ENCODE measurements at places on chromosomes 16 and 17.

DNA sequence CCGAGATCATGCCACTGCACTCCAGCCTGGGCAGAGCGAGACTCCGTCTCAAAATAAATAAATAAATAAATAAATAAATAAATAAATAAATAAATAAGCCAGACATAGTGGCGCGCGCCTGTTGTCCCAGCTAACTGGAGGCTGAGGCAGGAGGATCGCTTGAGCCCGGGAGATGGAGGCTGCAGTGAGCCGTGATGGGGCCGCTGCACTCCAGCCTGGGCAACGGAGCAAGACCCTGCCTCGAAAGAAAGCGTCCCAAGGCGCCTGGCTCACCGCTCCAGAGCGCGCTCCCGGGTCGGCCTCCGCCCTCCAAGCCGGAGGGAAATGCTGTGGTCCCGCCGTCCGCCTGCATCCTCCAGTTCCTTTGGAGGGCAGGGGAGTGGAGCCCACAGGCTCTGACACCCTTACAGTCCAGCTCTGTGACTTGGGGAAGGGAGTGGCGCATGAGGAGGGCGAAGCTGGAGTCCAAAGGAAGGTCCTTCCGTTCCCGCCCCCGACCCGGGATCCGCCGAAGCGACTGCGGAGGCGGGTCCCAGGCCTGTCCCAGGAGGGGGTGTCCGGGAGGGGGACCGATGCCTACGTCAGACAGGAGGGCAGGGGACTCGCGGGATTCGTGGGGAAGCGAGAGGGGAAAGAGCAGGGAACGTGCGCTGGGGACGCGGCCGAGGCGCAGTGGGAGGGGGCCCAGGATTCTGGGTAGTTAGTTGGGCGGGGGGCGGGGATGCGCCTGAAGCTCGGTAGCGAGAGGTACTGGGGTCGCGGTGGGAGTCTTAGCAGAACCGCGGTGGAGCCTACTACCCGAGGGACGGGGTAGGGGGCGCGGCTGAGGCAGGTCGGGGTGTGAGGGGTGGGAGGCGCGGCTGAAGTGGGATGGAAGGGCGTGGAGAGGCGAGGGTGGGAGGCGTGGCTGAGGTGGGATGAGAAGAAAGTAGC, 8.4 kb upstream of the TRPV2 start:
- DNase-seq, result peak; percentile 73

- peak; percentile 47 for DNase-seq
Measured at GRCh38 chr16:50067290-50067853, 1.6 kb downstream of the HEATR3 start.

DNA sequence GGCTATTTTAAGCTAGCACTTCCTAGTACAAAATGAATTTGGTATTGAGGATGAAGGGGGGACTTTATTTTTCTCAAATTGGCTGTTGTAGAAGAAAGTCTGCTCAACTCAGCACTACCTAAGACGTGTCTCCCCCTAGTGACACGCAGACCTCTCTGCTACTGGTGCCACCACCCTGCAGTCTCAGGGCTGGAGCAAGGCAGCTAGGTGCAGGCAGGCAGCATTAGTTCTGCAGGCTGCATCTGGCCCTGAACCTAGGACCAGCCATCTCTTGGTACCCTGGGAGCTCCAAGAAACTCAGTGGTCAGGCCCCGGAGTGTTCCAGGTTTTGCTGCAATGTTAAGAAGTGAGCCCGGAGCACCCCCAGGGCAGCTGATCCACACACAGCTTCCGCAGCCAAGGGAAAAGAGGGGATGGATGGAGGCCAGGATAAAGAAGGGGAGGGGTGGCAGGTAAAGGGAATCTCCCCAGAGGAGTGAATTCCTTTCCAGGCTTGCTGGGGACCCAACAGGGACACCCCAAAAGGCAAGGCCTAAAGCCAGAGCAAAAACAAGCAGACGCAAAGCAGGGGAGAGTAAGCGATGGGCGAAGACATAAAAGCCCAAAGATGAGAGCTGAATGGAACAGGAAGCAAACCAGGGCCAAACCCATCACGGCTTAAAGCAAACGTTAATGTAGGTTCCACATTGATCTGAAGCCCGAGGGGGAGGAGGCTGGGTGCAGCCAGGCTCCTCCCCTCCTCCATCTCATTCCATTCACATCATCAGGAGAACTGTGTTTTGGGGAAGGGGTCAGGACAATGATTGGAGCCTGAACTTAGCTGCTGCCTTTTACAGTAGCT, 200.5 kb downstream of the ZFHX3 start:
- DNase-seq, result peak; percentile 44

GRCh38 chr16:30926937-30927788, 3.8 kb downstream of the FBXL19 start:
- DNase-seq, result no peak

DNA sequence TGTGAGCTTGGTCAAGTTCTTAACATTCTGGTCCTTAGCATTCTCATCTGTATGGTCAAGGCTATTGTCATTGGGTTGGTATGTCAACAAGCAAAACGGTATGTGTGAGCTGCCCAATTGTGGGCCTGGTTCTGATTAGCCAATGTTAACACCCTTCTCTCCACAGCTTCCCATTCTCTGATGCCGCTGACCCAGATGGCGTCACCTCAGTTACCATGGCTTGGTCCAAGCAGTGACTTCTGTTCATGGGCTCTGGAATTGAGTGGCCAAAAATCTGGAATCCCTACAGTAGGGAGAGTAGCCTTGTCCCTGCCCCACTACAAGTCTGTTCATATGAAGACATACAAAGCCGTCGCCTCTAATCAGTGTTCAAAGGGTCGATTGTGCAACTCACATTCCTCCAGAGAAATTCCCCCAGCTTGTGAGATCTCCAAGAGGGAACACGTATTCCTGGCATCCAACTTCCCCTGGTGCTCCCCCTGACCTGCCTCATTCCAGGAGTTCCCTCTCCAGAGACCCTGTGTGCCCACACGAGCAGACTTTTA, 15.8 kb downstream of the TMEM98 start:
- DNase-seq, result no peak

- DNase-seq, result no peak
Measured at GRCh38 chr16:83854420-83854819, 44.5 kb upstream of the MLYCD start.

GRCh38 chr17:39235555-39236449, 10.1 kb upstream of the STAC2 start:
- no peak for DNase-seq

GRCh38 chr16:27828671-27829070, 234.8 kb downstream of the GSG1L start:
- no peak for DNase-seq

DNA sequence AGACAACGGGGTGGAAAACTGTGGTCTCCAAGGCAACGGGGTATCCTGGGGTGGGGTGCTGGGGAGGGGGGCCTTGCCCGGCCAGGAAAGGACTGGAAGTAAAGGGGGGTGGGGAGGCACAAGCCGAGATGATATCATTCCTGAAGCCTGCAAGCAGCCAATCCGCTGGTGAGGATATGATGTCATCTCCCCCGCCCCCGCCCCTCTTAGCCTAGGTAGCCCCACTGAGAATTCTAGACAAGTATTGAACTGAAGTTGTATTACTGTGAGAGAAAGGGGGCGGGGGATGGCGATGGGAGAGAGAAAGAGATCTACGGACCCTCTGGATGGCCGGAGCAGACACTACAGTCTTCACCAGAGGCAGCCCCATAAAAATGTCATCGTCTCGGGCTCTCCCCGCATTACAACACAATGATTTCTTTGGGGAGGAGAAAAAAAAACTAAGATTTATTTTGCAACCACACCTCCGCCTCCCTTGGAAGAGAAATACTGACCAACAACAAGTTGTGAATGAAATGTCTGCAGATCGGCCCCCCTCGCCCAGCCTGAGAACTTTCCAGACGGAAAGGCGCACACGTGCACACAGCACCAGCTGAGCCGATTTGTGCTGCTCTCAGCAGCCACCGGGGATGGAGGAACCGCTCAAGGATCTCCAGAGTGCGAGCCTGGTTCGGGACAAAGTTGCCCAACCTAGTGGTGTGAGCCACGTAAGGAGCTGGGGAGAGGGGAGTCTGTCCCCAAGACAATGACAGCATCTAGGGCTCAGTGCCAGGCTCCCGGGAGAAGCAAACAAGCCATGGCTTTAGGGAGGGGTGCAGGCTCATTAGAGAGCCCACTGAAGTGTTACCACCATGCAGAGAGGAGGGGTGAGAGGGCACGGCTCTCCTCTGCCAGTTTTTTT, 222.1 kb downstream of the SOX9 start:
- no peak for DNase-seq

DNA sequence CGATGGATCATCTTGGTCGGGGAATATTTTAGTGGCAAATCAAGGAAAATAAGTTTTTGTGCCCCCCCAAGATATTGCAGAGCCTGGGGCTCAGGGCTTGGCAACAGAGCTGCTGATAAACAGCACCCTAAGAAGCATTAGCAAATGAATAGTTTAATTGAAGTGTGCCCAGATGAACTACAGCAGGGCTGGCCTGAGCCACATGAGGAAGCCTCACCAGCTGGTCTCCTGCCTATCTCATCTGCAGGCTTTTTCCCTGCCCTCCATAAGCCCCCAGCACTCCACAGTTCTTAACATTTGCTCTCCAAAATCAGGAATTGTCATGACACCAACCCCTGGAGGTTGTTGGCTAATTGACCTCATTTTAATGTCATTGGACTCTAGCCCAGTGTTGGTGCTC, 480.2 kb downstream of the HS3ST3B1 start:
- no peak for DNase-seq

DNA sequence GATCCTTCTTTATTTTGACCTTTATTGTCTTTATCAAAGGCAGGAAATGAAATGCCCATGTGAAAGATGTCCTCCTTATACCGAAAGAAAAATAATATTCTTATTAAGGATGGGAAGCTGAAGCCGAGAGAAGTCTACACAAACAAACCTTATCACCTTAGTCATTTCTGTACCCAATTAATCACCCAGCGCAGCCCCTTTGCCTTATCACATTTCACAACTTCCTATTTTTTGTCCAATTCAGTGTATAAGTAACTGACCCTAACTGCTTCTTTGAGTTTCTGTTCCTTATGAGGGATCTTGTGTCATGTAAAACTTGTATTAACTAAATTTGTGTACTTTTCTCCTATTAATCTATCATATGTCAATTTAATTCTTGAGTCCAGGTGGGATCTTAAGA, 16.4 kb upstream of the CCL23 start:
- no peak for DNase-seq

GRCh38 chr16:27322858-27323780, 9.3 kb downstream of the IL4R start:
- DNase-seq, result no peak

DNA sequence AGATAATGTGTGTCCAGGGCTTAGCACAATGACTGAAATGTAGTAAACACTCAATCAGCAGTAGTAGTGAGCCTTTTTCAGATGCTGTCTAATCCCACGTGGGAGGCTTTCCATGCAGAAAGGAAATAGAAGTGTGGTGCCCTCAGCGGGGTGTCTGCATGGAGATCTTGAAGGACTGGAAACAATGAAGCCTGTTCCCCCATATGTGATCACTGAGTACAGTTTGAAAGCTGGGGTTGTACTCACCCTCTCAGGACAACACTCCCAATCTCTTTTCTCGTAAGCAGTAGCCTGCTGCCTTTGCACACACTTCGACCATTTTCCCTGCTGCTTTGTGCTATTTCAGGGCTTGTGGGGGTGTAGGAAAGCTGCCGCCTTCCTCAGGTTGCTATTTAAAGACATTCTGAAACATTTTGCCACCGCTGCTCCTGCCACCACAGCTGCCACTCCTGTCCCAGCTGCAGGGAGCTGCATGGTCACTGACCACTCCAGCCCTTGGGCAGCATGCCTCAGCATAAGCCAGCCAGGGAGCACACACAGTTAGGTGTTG, 40.6 kb upstream of the HAS3 start:
- peak; percentile 35 for DNase-seq

- DNase-seq, result no peak
Measured at GRCh38 chr16:30785126-30786106, 1.6 kb downstream of the ZNF629 start.

GRCh38 chr16:75621170-75621477, 2.0 kb downstream of the ADAT1 start:
- DNase-seq, result no peak

- DNase-seq, result no peak
Measured at GRCh38 chr16:31079342-31079944, 5.2 kb downstream of the ZNF646 start.

- DNase-seq, result no peak
Measured at GRCh38 chr17:34464812-34465211, 101.8 kb upstream of the CCL1 start.

GRCh38 chr16:83738923-83739503, 68.8 kb upstream of the HSBP1 start:
- no peak for DNase-seq

DNA sequence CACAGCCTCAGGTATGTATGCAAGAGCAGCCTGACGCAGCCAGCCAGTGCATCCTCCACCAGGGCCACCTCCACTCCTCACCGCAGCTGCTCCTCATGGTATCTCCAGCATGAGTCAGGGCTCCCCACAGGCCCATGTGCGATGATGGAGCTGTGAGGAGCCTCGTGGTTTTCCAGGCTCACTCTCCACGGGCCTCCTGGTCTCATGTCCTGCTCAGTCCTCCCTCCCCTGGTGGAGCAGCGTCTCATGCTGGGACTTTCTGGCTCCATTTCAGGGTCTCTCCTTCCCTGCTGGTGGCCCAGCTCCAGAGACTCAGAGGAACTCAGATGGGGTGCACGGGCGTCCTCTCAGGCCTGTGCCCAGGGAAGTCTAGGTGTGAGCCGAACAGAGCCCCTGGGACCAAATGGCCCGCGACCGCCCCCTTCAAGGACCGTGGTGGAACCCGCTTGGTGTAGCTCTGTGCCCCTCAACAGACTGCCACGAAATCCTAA, 70.4 kb downstream of the METRNL start:
- DNase-seq, result no peak

DNA sequence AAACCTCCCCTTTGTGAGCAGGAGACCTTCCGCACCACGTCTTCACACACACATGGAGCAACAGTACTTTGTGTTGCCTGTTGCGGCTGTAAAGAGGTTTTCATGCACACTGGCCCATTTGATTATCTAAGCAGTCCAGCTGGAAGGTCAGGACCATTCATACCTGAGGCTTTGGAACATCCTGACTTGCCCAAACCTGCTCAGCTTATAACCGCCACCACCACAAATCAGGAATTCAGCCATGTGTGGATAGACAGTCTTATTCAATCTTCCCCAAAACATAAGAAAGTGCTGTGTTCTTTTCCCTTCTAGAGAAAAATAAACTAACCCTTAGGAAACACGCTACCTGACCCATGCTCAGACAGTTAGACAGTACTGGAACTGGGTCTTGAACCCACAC, 81.6 kb upstream of the XYLT1 start:
- no peak for DNase-seq

DNA sequence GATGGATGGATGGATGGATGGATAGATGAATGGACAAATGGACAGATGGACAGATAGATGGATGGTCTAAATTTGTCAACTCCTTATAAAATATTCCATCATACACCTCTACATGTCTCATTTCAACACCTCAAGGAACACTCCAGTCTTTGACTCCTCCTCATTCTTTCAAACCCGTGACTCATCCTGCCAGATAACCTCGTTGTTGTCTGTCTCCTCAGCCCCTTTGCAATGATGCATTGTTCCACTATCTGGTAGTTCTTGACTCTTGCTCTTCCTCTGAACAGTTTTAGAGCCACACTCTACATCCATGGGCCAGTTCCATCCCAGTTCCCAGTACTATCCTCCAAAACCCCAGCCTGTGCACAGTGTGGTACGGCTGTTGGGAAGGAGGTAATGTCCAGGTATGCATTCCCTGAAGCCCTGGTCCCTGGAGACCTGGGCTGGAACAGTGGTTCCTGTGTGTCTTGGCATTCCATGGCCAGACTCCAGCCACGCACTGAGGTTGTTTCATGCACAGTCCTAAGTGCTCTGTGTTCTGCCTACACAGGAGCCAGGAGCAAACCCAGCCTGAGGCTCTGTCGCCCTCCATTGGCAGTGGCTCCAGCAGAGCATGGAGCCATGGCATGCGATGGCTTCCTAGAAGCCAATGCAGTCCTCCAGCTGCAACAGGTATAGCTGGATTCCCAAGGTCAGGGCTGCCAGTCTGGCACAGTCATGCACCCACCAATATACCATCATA, 105.7 kb downstream of the C17orf67 start:
- DNase-seq, result no peak
